M059J (cell line): ENCODE measurements at places on chromosomes 2 and 18. TPM values are rescaled to one million over a fixed set of nuclear protein-coding genes. Genes with fewer than 3 reads are reported as not detected.

DNA sequence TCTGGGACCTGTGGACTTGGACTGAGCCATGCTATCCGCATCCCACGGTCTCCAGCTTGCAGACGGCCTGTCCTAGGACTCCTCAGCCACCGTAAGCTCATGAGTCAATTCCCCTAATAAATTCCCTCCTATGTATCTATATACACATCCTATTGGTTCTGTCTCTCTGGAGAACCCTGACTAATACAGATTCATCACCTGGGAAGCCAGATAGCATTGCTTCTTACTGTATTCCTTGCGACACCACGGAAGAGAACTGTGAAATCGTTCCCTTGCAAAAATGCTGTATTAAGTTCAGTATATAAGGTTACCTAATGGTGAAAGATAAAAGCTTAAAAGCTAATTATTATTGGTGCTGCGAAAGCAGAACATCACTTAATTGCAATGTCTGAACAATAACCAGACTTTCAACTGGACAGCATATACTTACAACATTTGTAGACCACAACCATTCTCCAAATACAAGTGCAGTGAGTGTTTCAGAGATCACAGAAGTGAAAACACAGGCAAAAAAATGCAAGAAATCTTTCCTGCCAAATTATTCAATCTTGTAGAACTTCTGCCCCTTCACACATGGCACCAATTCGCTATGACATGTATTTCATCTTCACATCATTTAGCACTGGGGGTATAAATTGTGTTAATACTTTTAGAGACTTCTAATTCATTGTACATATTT lies 352.9 kb downstream of the TXNL1 start:
- no peak for DNase-seq

DNA sequence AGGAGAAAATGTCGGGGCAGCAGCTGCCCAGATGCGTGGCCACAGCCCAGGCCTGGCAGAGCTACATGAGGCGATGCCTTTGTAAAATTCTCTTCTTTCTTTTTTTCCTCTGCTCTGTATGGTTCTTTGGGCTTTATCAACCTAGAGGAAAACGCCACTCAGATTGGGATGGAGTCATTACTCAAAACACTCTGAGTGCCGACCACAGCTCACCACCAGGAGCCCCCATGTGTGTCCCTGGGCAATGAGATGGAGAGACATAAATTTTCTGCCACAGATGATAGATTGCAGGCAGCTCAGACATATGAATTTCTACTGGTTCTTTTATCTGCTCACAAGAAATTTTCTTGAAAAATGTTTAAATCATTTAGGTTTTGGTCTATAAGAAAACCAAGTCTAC lies 56.0 kb downstream of the PARD6G start:
- DNase-seq, result no peak

DNA sequence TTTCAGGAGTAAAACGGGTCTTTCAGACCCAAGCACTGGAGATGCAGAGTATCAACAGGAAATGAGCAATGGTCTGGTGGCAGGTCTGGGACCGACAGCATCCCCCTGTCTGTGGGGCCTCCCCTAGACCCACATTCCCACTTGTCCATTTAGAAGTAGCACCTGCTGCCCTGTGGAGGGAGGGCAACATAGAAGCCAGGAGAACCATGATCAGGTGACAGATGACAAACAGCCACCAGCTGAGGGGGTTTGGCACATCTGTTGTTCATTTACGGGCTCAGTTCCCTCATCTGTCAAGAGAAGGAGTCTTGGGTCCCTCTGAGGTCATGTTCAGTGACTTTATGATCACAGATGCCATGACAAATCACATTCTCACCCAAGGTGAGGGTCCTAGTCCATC lies 77.9 kb upstream of the SLC66A3 start:
- no peak for DNase-seq

GRCh38 chr18:27136208-27136535 lies 48.9 kb downstream of the CHST9 start:
- peak; percentile 92 for DNase-seq

LTBP1 gene
- total RNA-seq, result 4.4 and 9.2 TPM in 2 replicates
